ENCODE measurements at places on chromosomes 7 and 10.

GRCh38 chr10:132714096-132714985 lies 71.6 kb downstream of the NKX6-2 start:
- no peak for DNase-seq

DNA sequence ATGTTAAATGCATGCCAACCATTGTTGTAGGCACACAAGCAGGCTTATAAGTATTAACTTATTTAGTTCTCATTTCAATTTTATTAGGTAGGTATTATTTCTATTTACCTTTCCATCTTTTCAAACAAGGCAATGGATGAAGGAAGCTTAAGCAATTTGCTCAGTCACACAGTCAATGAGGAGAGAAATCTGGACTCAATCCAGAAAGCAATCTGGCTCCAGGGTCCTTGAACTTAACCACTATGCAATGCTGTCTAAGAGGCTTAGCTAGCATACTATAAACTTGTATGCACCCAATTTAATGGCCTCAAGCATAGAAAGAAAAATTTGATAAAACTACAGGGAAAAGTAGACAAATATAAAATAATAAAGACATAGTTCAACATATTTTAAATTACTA lies 88.6 kb downstream of the VWDE start:
- peak; percentile 74 for DNase-seq

DNA sequence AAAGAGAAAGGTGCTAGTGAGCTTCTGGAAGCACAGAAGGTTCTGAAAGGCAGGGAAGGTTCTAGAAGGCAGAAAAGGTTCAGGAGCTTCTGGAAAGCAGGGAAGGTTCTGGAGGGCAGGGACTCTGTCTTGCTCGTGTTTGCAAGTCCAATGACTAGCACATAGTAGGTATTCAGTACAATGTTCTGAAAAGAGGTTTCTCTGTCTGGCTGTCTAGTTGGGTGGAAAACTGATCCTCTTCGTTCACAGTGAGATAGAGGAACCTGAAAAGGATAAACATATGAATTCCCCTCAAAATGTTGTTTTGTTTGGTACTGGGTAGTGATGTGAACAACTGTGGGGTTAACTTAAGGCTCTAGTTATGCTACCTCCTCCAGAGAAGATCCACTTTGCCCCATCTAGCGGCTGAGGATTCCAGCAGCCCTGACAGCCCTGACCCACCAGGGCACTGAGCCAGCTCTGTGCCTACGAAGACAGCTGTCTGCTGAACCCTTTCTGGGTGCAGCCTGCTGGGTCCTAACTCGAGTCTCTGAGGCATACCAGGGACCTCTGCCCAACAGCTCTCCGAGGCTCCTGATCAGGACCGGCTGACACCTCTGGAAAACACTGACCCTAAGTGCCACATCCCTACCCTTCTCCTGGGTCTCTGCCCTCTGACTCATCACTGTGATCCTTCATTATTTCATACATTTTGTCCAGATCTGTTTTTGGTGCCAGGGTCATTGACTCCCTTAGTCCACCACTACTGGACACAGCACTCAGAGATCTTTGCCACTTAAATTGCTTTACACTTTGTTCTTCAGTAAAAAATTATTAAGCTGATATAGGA lies 15.4 kb downstream of the PTPRN2 start:
- peak; percentile 32 for DNase-seq

DNA sequence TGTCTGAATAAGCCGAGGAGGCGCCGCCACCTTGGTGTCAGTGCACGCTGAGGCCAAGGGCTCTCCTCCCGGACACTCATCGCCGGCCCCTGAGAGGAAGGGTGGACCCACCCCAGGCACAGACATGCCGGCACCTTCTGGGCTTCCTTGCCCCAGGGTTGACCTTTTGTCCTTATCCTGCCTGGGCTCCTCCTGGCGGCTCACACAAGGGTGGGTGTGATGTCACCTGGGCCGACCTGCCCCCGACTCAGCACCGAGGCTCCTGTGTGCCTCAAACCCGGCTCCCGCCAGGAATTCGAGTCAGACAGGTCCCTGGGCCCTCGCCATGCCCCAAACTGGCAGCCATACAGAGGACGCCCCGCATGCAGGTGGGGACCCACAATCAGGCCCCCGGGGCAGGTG lies 17.7 kb upstream of the CFAP46 start:
- DNase-seq: no peak

DNA sequence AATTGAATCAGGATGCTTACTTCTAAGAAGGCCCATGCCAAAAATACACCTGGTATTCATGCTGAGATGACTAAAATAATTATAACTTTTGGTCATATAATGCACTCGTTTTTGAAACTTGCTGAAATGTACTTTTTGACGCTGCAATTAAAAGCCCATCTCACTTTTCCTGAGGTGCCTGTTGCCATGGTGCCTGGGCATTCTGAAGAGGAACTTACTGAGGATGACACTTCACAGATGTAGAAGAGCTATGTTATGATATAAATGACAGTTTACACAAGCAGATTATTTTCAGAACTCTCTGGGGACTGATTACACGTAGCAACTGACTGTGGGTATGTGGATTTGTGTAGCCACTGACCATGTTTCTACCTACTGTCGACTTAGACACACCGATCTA lies 182.4 kb downstream of the TPK1 start:
- DNase-seq: no peak

DNA sequence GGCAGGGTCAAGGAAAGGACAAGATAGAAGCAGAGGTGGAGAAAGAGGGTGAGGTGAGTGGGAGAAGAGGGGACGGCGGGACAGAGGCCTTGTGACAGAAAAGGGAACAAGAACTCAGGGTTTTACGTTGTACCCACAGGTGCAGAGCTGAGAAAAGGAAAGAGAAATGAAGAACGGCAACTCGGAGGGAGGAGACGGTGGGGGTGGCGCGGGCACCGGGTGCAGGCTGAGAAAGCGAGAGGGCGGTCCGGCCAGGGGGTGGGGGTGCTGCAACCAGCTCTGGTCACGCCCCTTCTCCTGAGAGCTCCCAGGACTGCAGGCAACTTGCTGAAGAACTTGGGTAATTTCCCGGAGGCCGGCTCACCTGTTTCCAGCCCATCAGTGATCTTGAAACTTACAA lies 65.3 kb downstream of the CARD11 start:
- no peak for DNase-seq

GRCh38 chr10:103396067-103396788 lies at the start of the genes ATP5MK and PDCD11:
Gene ATP5MK, minus strand, starts transcription at chr10:103396475. Its CDS starts 4,018 bp downstream, at chr10:103392457.
Gene PDCD11, plus strand, starts transcription at chr10:103396626. Its CDS starts 1,801 bp downstream, at chr10:103398427.
- peak; percentile 92 for DNase-seq

GRCh38 chr7:136657482-136657921 lies 210.9 kb upstream of the CHRM2 start:
- no peak for DNase-seq

DNA sequence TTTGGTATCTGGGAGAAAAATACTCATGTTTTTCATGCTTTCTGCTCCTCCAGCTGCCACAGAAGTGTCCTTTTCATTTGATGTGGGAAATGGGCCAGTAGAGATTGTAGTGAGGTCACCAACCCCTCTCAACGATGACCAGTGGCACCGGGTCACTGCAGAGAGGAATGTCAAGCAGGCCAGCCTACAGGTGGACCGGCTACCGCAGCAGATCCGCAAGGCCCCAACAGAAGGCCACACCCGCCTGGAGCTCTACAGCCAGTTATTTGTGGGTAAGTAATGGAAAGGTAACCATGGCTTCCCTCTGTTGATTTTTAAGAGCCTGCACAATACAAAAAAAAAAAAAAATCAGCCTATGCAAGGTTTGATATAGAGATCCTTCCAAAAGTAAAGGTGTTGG lies 443.1 kb upstream of the C7orf33 start:
- no peak for DNase-seq

GRCh38 chr7:105173586-105173985 lies 159.6 kb downstream of the KMT2E start:
- DNase-seq: no peak

DNA sequence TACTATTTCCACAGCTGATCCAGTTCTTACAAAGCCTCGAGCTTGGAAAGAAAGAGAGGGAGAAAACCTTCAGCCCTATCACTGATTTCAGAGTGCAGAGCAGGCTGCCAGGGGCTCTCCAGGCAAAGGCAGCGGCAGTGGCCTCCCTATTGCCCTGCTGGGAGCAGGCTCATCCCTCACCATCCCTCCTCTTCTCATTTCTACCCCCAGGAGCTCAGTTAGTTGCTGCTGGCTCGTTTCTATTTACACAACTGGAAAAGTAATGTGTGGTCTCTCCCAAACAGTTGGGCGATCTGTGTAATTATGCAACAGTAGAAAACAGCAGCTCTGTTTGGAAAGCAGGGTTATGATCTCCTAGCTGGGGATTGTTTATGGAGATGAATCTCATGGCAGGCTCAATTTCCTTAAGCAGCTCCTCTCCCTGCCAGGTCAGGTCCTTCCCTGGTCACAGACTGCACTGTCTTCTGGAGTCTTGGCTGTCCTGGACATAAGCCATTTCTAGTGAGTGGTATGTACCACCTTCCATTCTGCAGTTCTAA lies 28.7 kb upstream of the TNS3 start:
- no peak for DNase-seq

DNA sequence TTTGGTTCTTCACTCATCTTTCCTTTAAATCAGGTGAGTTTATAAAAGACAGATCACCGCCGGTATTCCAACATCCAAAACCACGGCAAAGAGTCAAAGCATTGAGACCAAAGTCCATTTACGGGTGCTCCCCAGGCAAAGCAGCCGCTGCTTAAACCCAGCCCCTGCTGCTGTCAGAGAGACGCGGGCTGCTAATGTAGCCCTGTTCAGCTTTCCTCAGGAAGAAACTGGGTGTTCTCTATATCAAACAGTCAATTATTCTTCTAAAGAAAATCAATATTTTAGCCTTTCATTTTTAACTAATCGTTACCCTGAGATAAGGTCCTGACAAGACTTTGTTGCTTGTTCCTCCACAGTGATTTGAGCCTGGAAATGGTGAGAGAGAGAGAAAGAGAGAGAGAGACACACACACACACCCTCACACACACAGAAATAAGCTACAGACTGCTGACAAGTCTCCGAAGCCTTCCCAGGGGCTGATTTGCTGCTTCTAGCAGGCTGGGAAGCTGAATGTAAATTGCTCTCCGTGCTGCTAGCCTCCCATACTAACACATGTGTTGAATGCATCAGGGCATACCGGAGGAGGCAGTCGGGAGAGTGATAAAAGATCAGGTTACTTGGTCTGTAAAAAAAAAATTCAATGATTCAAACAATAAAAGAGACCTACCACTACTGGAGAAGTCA lies 183.0 kb upstream of the ANK3 start:
- no peak for DNase-seq

DNA sequence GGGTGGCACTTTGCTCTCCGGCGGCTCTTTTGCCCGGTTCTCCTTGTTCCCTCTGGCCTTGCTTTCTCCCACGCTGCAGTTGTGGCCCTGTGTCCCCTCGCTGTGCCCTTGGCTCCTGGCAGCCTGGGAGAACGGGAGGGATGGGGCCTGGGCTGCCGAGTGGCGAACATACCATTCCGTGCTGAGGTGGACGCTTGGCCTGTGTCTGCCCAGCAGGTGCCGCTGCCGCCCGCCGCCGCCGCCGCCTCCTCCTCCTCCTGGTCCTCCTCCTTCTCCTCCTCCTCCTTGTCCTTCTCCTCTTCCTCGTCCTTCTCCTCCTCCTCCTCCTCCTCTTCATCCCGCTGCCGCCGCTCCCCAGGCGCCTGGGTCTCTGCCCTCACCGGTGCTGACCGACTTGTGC lies 36.0 kb downstream of the AGAP3 start:
- no peak for DNase-seq

GRCh38 chr10:42952349-42952748 lies 124.5 kb upstream of the RET start:
- no peak for DNase-seq

GRCh38 chr10:30842894-30843293 lies 188.8 kb downstream of the ZNF438 start:
- no peak for DNase-seq

DNA sequence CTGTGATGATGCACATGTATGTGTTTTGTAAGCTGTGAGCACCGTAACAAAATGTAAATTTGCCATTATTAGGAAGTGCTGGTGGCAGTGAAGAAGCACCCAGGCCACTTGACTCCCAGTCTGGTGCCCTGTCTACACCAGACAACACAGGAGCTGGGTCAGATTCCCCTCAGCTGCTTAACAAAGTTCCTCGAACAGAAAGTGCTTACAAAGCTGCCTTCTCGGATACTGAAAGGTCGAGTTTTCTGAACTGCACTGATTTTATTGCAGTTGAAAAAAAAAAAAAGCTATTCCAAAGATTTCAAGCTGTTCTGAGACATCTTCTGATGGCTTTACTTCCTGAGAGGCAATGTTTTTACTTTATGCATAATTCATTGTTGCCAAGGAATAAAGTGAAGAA lies 71.1 kb downstream of the ATAD1 start:
- DNase-seq: no peak

GRCh38 chr7:139118234-139118804 lies 8.8 kb upstream of the ZC3HAV1 start:
- DNase-seq: no peak

DNA sequence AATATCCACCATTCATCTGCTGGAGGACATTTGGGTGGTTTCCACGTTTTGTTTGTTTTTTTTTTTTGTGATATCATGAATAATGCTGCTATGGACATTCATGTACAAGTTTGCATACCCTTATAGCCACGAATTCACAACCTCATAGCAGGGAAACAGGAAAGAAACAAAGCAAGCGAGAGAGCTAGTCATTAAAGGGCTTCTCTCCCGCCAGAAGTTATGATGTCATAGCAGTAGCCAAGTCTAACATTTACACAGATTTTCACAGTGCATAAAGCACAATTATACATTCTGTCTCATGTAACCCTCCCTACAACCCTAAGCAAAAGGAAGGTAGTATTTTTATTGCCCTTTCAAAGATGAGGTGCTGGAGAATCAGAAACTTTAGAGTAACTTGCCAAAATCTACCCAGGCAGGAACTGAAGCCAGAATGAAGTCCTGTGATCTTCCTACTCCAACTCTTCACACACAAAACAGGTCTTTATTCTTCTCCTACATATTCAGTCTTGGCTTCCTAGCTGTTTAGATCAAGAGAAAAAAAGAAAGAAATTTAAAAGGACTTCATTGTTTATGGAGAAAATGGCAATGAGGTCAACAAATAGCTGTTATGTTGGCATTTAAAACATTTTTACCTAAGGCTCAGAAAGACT lies 33.9 kb upstream of the GPAM start:
- DNase-seq: no peak

GRCh38 chr7:107937531-107937930 lies 46.5 kb downstream of the DLD start:
- DNase-seq: no peak

GRCh38 chr10:5655121-5655520 lies 11.3 kb downstream of the ASB13 start:
- DNase-seq: no peak

- no peak for DNase-seq
Measured at GRCh38 chr7:107002126-107002525, 42.4 kb upstream of the PRKAR2B start.

GRCh38 chr10:115829521-115830205 lies 443.3 kb downstream of the GFRA1 start:
- DNase-seq: no peak

- no peak for DNase-seq
Measured at GRCh38 chr7:30799206-30799975, 28.2 kb downstream of the MINDY4 start.
